ENCODE measurements at places on chromosomes 2 and 18. TPM values are rescaled to one million over a fixed set of nuclear protein-coding genes. Genes with fewer than 3 reads are reported as not detected.

SPDYA gene
- total RNA-seq, result 19.6 TPM

DNA sequence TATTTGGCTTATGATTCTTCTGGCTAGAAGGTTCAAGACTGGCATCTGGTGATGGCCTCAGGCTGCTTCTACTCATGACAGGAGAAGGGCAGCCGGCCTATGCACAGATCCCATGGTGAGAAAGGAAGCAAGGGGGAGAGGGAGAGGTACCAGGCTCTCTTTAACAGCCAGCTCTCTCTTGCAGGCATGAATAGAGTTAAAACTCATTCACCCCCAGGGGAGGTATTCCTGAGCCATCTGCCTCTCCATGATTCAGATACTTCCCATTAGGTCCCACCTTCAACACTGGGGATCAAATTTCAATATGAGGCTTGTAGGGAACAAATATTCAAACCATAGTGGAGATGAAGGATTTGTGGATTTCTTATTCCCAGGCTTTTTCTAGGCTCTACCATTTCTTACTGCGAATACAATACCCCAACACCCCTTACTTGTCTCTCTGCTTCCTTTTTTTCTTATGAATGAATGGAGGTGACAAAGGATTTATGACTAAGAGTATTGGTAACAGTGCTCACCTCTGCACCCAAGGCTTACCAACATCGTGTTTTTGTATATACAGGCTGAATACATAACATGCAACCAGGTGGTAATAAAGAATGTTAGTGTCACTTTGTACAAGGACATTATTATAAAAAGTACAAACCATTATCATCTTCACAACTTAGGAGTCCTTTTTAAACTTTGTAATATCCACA, 454.6 kb upstream of the TRIB2 start:
- no peaks in the 10 kb centered on the region for H3K36me3 ChIP-seq
- H3K4me3 ChIP-seq, result peak overlapping the region; percentile 7
- no peaks in the 10 kb centered on the region for H3K27me3 ChIP-seq
- DNase-seq, result no peak
- H3K4me1 ChIP-seq, result peaks cover 49% of the 10 kb centered on the region

CD8B gene
- total RNA-seq, result 0.62 TPM

DNA sequence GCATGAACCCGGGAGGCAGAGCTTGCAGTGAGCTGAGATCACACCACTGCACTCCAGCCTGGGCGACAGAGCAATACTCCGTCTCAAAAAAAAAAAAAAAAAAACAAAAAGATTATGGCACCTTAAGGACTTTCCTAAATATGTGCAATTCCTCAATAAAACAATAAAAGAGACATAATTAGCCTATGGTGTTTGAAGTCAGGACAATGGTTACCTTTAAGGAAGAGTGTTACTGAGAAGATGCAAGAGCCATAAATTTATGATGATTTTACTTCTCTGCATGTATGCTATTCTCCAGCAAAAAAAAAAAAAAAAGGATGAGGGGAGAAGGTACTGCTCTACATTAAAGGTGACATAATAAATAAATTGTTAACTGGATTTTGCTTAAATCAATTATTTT, 208.2 kb upstream of the STK17B start:
- H3K27me3 ChIP-seq, result peaks cover 4% of the 10 kb centered on the region
- DNase-seq, result no peak
- H3K27ac ChIP-seq, result no peak overlapping the region
- no peaks in the 10 kb centered on the region for H3K4me1 ChIP-seq

CSRNP3 gene
- not detected for total RNA-seq

- no peaks in the 10 kb centered on the region for H3K36me3 ChIP-seq
- H3K27me3 ChIP-seq, result no peaks in the 10 kb centered on the region
- no peak overlapping the region for H3K27ac ChIP-seq
Measured at GRCh38 chr2:64888591-64889309, 100.4 kb upstream of the SLC1A4 start.

SKA1 gene
- total RNA-seq, result 2.2 TPM

MFSD6 gene
- total RNA-seq, result 67.1 TPM

- peaks cover 9% of the 10 kb centered on the region for H3K27me3 ChIP-seq
- DNase-seq, result no peak
- no peaks in the 10 kb centered on the region for H3K36me3 ChIP-seq
- H3K4me3 ChIP-seq, result no peak overlapping the region
- no peak overlapping the region for H3K27ac ChIP-seq
Measured at GRCh38 chr2:206218796-206219499, 55.5 kb upstream of the ZDBF2 start.

CRYBA2 gene
- total RNA-seq, result not detected

DNA sequence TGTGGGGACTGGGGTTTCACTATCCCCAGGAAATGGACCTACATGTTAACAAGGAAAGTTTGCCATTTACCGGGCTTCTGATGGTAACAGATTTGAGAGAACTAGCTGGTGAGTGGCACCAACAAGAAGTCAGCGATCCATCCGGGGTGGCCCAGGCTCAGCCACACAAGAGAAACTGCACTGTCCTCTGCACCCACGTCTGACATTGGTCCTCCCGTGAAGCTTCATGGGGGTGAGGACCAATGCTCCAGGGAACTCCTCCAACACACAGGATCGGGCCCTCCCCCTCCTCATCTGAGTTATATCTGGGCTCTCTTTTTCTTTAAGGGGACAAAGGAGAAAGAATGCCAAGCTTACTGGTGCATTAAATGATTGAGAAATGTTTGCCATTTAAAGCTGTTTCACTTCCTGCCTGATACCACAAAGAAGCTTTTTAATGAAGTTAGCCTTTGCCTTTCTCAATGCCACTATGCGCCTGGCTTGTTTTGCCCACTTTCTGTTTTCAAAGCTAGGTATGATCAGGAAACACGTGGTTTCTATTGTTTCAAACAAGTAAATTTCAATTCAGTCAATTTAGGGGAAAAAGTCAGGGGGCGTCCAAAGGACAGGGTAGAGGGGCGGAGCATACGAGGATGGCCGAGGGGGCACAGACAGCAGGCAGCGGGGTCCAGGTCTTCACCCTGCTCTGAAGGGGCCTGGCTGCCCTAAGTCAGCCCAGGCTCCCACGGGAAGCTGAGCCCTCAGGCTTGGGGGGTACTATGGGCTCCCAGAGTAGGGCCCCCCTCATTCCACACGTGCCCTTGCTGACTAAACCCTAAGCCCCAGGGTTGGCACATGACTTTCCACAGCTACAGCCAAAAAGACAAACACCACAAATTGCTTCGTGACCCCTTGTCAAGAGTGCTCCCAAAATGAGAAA, 204.0 kb upstream of the ID2 start:
- H3K36me3 ChIP-seq, result no peaks in the 10 kb centered on the region
- H3K4me1 ChIP-seq, result peaks cover 78% of the 10 kb centered on the region
- peak overlapping the region; percentile 85 for H3K27ac ChIP-seq
- no peaks in the 10 kb centered on the region for H3K27me3 ChIP-seq
- peak; percentile 57 for DNase-seq

DNA sequence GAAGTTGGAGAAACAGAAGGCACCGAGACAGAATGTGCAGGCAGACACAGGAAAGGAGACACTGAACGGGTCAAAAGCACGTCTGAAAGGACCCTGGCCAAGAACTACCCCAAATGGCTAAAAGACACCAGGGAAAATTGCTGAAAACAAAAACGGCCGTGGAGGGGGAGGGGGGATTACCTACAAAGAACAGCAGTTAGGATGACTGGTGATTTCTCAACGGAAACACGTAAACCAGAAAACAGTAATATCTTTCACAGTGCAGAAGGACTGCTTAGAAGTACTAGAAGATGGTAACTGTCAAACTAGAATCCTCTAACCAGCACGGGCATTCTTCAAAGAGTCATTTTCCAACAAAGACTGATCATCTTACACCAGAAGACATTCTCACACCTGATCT, 142.6 kb downstream of the HDAC4 start:
- DNase-seq, result peak; percentile 60
- H3K27ac ChIP-seq, result peak overlapping the region; percentile 44
- peak overlapping the region; percentile 83 for H3K4me3 ChIP-seq
- peaks cover 11% of the 10 kb centered on the region for H3K36me3 ChIP-seq
- peaks cover 68% of the 10 kb centered on the region for H3K4me1 ChIP-seq

SCTR gene
- not detected for total RNA-seq

RAMP1 gene
- total RNA-seq, result not detected

DNA sequence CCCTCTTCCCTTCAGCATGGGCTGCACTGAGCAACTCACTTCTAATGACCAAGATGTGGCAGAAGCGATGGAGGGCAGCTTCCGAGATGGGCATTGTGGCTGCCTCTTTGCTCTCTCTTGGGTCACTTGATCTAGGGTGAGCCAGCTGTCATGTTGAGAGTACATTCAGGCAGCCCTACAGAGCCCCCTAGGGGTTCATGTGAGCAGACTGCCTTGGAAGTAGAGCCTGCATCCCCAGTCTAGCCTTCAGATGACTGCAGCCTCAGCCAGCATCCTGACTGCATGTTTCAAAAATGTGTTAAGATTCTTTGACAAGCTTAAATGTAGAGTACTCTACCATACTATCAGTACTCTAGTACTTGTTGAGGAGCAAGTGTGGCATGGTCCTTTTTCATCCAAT, 143.9 kb downstream of the NCK2 start:
- H3K4me3 ChIP-seq, result no peak overlapping the region
- peaks cover 51% of the 10 kb centered on the region for H3K36me3 ChIP-seq
- H3K27me3 ChIP-seq, result no peaks in the 10 kb centered on the region
- peak; percentile 64 for DNase-seq
- H3K4me1 ChIP-seq, result peaks cover 45% of the 10 kb centered on the region

DNA sequence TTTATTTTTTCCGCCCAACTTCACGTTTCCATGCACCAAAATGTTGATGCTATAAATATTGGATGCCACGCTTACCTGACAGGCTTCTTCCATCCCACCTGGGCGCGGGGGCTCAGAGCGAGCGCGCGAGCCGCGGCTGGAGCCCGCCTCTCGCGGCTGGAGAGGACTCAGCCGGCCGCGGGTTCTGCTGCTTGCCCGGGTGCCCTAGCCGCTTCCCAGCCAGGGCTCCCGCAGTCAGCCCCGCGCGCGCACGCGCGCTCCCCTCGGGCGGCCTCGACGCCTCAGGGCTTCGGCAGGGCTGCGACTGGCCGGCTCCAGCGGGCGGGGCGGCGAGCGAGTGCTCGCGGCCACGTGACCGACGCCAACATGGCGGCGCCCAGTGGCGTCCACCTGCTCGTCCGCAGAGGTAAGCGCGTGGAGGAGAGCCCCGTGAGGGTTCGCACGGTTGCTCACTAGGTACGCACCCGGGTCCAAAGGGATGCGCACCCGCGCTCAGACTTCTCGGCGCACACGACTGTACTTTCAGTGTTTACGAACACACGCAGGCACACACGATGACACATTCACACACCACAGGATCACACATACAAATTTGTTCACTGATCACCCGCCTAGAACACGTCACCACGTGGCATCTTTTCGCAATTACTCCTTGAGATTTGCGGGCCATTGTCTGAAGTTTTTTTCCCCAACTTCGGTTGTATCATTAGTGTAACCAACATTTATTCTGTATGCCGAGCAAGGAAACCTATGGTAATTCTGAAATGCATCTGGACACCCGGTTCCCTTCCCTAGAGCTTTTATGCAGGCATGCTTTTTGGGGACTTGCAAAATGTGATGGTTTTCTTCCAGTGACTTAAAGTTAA, at the start of gene METAP1D:
TSS of gene METAP1D (plus strand) at position 350 of the 866 bp plus-strand sequence. CDS start at position 367, 17 bp downstream.
- H3K27ac ChIP-seq, result peak within 1 kb of the TSS; percentile 52
- peak within 1 kb of the TSS; percentile 95 for H3K4me3 ChIP-seq
- no peaks in the 10 kb centered on the region for H3K36me3 ChIP-seq
- peaks cover 13% of the 10 kb centered on the region for H3K27me3 ChIP-seq

DNA sequence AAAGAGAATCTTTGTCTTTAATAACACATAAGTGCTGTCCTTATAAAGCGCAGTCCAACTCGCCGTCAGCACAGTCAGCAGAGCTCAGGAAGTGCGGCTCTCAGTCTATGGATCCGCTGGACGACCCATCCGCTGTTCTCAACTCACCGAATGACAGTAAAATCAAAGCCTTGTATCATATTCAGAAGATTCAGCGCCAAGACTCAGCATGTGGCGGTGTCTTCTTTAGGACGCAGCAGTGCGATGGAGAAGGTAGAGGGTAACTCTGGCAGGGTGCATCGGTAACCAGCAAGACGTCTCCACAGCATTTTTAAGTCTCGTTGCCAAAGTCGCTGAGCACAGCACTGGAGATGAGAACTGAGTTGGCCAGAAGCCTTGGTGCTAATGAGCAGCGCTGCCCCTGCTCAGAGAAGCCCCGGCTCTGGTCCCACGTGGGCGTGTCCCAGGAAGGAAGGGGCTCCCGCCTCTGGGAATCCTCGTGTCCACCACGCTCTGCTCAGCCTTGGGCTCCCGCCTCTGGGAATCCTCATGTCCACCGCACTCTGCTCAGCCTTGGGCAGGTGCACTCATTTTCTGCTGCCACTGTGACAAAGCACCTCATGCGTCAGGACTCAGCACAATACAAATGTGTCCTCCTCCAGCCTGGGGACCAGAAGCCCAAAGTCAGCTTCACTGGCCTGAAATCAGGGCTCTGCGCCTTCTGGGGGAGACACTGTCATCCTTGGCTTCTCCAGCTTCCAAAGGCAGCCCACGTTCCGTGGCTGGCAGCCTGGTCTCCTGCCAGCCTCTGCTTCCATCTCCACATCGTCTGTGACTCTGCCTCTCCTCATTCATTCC, 238.0 kb upstream of the SALL3 start:
- H3K36me3 ChIP-seq, result no peaks in the 10 kb centered on the region
- H3K4me1 ChIP-seq, result no peaks in the 10 kb centered on the region
- no peak for DNase-seq
- no peaks in the 10 kb centered on the region for H3K27me3 ChIP-seq
- H3K27ac ChIP-seq, result no peak overlapping the region
- no peak overlapping the region for H3K4me3 ChIP-seq

GRCh38 chr18:62987055-62987830, 271.9 kb downstream of the PHLPP1 start:
- H3K27ac ChIP-seq, result no peak overlapping the region
- H3K36me3 ChIP-seq, result no peaks in the 10 kb centered on the region
- H3K27me3 ChIP-seq, result no peaks in the 10 kb centered on the region
- H3K4me3 ChIP-seq, result no peak overlapping the region
- no peak for DNase-seq
- H3K4me1 ChIP-seq, result no peaks in the 10 kb centered on the region

- no peak within 1 kb of the TSS for H3K4me3 ChIP-seq
- no peaks in the 10 kb centered on the region for H3K36me3 ChIP-seq
- no peak for DNase-seq
- no peak within 1 kb of the TSS for H3K27ac ChIP-seq
- no peaks in the 10 kb centered on the region for H3K27me3 ChIP-seq
Measured at GRCh38 chr2:166375736-166376487, at the start of gene SCN9A. SCN9A (minus strand) TSS chr2:166375944; CDS start chr2:166311756, 64,188 bp downstream.

NDC80 gene
- total RNA-seq, result 20.3 TPM

- H3K4me1 ChIP-seq, result no peaks in the 10 kb centered on the region
- H3K27ac ChIP-seq, result no peak overlapping the region
- DNase-seq, result no peak
- no peak overlapping the region for H3K4me3 ChIP-seq
- H3K36me3 ChIP-seq, result no peaks in the 10 kb centered on the region
- peaks cover 2% of the 10 kb centered on the region for H3K27me3 ChIP-seq
Measured at GRCh38 chr2:237282568-237283128, 131.3 kb downstream of the COL6A3 start.

DNA sequence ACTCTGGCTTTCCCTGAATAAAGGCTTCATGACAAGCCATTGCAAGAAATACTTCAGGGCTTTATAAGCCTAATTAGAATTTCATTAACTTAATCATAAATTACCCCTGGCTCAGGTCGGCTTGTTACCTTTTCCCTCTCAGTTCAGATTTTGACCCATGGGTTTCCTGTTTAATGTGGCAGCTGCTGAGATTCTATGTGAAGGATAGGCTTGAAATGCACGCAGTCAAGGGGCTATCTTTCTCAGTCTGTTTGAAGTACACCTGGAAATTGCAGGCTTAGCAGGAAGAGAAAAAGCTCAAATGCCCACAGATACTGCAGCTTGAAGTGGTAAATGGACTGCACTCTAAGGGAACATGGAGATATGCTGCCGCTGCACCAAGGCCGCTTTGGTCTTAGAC, 49.4 kb downstream of the CAVIN2 start:
- H3K4me1 ChIP-seq, result no peaks in the 10 kb centered on the region
- no peak for DNase-seq
- H3K27ac ChIP-seq, result no peak overlapping the region
- peaks cover 4% of the 10 kb centered on the region for H3K27me3 ChIP-seq

SERPINB12 gene
- not detected for total RNA-seq

WDR12 gene
- total RNA-seq, result 8.3 TPM

Data from CD4-positive, CD25-positive, alpha-beta regulatory T cell (primary cell).